Activated naive CD4-positive, alpha-beta T cell treated with anti-CD3 and anti-CD28 coated beads for 36 hours (primary cell): ENCODE measurements at places on chromosomes 6 and 20.

DNA sequence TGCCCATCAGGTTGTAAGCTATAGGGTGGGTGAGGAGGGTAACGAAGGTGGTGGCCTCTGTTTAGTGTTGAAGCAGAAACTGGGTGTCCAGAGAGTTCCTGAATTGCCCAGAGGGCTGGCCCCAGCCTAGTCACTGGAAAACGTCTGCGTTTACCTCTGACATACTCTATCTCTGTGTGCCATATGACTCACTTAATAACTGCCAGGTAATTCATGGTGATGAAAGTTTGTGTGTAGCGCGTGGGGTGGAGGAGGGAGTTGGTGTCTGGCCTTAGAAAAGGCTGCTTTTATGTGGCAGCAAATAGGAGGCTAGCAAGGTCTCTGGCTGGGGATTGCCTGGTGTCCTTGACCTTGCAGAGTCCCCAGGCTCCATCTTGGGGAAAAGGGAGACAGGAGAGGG lies 47.3 kb downstream of the SLC35D3 start:
- no peak for DNase-seq

GRCh38 chr6:131773284-131773950 lies 34.4 kb upstream of the ENPP1 start:
- DNase-seq, result no peak

GRCh38 chr6:169339731-169340309 lies 86.2 kb upstream of the THBS2 start:
- no peak for DNase-seq

GRCh38 chr6:143634486-143634885 lies 43.3 kb upstream of the PHACTR2 start:
- no peak for DNase-seq

DNA sequence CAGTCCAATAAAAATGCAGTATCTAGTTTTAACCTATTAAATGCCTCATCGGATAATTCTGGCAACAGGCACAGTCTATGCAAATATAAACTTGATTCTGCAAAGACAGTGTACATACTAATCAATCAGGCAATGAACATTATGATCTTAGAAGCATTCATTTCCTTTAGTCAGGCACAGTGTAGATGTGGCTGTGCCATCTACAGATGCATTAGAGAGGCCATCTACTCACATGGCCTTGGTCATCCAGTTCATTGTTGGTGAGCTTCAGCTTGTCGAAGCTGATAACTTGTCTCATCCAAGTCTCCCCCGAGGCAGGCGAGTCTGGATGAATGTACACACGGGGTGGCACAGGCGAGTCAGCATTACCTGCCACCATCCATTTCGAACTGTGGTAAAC lies 7.9 kb downstream of the TBX18 start:
- DNase-seq, result no peak

- DNase-seq, result no peak
These were observed 333.4 kb downstream of the BCKDHB start for GRCh38 chr6:80439721-80440470.

GRCh38 chr20:5650280-5650691 lies 99.9 kb upstream of the SHLD1 start:
- DNase-seq, result no peak

DNA sequence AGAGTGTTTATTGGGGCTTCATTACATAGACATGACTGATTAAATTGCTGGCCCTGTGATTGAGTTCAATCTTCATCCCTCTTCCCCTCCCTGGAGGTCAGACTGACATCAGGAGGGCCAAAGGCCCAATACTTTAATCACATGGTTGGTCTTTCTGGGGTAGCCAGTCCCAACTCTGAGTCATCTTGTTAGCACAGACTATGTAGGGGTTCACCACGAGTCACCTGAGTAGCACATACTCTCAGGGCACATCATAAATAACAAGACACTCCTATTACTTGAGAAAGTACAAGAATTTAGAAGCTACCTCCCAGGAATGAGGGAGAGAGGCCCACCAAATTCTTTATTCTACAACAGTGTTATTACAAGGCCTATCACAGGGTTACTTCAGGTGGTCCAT lies 11.3 kb downstream of the GINS1 start:
- DNase-seq, result no peak

- no peak for DNase-seq
These were observed 71.6 kb upstream of the PAX1 start for GRCh38 chr20:21633829-21634228.

DNA sequence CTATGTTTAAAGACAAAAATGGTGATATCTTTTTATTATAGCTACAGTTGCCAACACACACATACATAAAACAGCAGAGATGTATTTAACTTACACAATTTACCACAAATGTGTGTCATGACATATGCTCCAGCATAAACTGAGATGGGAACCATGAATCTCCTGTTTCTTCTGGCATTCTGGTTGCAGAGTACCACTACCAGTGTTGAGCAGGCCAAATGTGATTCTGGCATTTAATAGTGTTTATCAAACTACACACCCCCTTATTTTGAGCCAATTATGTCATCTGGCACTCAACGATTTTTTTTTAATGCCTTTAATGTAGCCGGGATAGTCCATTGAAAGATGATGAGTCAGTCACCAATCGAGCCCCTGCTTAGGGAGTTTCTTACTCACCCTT lies 59.0 kb upstream of the TPD52L1 start:
- DNase-seq, result no peak

- DNase-seq, result no peak
These were observed 39.4 kb downstream of the SCML4 start for GRCh38 chr6:107784669-107785068.

GRCh38 chr6:133227344-133227743 lies 13.8 kb upstream of the EYA4 start:
- no peak for DNase-seq

- DNase-seq, result no peak
These were observed 21.5 kb upstream of the TMEM244 start for GRCh38 chr6:129882510-129883023.

- no peak for DNase-seq
These were observed 255.9 kb downstream of the SYNE1 start for GRCh38 chr6:152380993-152381898.

- no peak for DNase-seq
These were observed 80.9 kb downstream of the DNAH8 start for GRCh38 chr6:38796006-38796405.

DNA sequence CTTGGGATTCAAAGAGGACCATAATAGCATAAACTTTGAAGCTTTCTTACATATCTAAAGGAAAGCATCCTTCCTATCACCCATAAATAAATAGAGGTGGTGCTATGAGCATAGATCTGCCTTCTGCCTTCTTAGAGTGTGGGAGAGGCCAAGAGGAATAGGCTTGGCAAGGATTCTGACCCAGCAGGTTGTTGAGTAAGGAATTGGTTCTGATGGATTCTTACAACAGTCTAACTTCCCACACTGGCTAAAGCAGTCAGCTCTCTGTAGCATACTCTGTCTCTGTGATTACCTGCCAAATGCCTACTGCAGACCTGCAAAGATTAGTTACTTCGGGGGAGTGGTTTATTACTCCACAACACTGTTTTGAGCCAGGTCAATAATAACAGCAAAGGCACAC lies 198.0 kb upstream of the RAB32 start:
- no peak for DNase-seq

- DNase-seq, result no peak
These were observed 5.0 kb downstream of the TNFRSF6B start for GRCh38 chr20:63701329-63702035.
